SW 1271 (cell line): ENCODE measurements at places on chromosomes 4 and X.

DNA sequence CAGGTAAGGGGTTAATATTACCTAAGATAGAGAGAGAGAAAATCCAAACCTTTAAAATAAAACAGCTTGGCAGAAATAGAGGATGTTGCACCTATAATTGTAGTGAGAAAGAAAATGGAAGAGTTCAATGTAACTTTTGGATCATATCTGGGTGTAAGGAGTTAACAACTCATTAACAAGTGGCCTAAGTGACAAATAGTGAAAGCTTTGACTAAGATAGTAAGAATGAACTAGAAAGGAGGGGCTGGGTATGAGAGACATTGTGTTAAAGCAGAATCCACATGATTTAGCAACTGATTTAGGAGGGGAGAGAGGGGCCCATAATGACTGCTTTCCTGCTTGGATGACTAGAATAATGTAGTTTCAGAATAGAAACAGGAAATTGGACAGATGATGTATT, 761.0 kb downstream of the IL1RAPL1 start:
- DNase-seq: no peak

DNA sequence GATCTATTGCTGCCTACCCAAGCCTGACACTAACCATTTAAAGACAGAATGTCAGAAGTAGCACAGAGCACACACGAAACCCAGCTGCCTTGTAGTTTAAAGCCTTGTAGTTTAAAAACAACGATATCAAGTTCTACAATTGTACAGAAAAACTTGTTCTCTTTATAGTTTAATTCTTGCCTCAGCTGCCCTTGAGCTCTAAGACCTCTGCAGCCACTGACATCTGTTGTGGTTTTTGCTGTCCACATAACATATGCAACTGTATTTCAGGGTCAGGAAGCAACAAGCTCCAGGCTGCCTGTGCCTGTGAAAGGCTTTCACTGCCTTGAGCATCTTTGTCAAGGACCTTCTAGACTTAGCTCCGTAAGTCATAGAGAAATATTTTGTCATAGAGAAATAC, 227.2 kb downstream of the SPCS3 start:
- DNase-seq: no peak

- peak; percentile 10 for DNase-seq
These were observed 1028.4 kb upstream of the INTU start for GRCh38 chr4:126604268-126604867.

- no peak for DNase-seq
These were observed 372.9 kb downstream of the NKX6-1 start for GRCh38 chr4:84126061-84126787.

DNA sequence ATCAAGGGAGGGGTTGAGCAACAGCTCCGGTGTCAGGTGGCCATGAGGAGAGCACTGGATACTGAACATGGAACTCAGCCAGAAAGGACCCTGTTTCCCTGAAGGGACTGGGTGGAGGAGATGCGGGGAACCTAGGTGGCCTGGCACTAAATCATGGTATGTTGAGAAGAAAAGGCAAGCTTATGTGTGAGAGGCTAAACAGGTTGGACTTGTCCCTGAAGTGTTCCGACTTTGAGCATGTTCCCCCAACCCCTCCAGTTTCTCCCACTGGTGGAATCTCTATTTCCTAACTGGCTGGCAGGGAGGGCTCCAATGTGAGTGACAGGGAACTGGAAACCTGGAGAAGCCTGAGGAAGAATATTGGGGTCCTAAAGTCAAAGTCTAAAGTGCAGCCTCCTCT, 69.5 kb downstream of the PLAC1 start:
- no peak for DNase-seq

DNA sequence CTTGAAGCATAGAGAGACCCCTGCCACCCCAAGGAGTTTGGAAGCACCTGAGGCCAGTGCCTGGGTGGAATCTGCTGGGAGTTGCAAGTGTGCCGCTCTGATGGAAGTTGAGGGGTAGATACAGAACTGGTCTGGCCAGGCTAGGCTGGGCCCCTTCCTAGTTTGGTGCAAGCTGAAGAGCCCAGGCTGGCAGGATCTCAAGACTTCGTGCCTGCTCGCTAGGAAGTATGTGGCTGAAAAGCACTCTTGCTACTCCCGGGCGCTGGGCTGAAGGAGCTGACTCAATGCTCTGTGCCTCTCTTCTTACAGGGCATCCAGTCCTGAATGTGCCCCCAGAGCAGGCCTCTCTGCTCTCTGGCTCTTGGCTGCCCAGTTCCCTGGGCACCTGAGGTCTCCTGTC, 51.7 kb upstream of the PJA1 start:
- DNase-seq: no peak

DNA sequence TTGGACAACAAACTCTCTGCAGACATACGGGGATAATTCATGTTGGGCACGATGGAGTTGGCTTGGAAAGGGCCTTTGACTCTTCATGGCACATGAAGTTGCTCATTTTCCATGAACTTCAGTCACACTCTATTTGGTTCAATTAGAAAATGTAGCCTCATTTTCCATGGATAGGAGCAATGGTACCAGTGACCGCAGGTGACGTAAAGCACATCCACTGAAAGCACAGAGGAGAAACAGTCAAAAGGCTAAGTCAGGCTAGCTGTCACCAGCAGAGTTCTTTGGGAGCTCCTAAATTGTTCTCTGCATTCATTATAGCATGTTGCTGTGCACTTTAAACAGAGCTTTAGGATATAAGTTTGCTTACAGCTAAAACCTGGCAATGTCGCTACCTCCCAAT, 39.9 kb upstream of the MAP3K15 start:
- no peak for DNase-seq

DNA sequence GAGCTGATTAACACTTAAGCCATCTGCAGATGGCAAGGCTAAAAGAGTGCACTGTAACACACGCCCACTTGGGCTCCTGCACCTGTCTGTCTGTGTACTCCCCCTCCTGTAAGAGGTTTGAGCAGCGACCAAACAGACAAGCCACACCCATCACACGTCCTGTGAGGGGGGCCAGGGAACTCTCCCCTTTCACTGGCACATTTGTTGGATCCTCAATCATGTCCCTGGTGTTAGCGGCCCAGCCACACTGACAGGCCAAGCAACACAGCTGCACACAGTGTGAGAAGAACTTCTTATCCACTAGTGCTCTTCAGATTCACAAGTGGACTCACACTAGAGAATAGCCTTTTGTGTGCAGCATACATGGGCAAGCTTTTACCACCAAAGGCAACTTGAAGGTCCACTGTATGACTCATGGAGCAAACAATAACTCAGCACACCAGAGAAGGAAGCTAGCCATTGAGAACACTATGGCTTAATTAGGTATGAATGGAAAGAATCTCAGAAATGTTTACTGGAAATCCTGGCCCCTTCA, 29.1 kb upstream of the UTP14A start:
- DNase-seq: peak; percentile 1

GRCh38 chrX:149121206-149121920, 383.7 kb downstream of the IDS start:
- no peak for DNase-seq

- DNase-seq: no peak
These were observed 72.2 kb downstream of the RASGEF1B start for GRCh38 chr4:81399306-81400086.

GRCh38 chr4:144350706-144351105, 210.2 kb upstream of the GYPA start:
- DNase-seq: no peak

GRCh38 chrX:80174925-80175574, 160.5 kb downstream of the TBX22 start:
- DNase-seq: no peak

GRCh38 chr4:140195806-140196205, 41.8 kb upstream of the MAML3 start:
- DNase-seq: no peak

DNA sequence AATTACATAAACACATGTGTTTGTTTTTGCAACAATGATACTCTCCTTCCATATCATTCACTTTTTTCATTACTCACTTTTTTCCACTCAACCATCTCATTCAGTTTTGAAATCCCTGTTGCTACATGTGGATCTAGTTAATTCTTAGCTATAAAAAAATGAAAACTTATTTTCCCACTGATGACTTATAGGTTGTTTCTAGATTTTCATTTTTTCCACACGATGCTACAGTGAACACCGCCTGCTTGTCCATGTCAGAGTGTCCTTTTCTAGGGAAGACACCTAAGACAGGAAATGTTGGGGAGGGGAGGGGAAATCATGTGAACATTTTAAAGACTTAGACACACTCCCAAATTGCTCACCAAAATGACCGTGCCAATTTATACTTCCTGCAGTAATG, 70.2 kb downstream of the SUPT20HL2 start:
- no peak for DNase-seq

DNA sequence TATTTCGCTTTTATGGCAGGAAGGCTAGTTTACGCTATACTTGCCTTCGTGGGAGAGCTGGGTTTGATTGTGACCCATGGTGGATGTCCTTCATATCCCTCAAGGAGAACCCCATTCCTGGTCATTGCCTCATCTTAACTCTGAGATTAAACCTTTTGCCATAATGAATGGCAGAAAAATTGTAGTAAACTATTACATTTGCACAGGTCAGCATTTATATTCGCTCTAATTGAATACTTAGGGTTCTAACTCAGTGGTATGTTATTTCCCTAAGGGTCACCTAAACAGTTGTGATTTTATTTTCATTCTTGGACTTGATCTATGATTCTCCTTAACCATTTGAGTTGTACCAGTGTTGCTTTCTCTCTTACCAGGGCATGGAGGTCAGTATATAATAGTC, 13.4 kb downstream of the PDK3 start:
- DNase-seq: no peak

GRCh38 chrX:103716962-103717361, 6.3 kb downstream of the TMEM31 start:
- no peak for DNase-seq

DNA sequence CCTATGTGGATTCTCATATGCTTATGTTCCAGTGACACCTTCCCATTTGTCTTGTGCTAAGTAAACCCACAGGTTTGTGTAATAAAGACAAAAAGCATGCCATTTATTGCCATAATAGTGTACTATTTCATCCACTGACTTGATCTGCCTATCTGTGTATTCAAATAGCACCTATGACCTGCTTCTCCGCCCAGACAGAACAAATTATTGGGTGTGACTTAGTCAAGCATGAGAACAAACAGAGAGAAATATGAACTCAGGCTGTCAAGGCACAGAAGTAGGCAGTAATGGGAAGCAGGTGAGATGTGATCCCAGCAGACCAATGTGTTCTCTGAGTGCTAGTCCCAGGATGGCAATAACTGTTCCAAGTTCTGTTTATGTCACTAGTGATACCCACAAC, 25.4 kb downstream of the ELOVL6 start:
- DNase-seq: no peak

- DNase-seq: no peak
These were observed 24.9 kb downstream of the SH3BP2 start for GRCh38 chr4:2817701-2818350.

DNA sequence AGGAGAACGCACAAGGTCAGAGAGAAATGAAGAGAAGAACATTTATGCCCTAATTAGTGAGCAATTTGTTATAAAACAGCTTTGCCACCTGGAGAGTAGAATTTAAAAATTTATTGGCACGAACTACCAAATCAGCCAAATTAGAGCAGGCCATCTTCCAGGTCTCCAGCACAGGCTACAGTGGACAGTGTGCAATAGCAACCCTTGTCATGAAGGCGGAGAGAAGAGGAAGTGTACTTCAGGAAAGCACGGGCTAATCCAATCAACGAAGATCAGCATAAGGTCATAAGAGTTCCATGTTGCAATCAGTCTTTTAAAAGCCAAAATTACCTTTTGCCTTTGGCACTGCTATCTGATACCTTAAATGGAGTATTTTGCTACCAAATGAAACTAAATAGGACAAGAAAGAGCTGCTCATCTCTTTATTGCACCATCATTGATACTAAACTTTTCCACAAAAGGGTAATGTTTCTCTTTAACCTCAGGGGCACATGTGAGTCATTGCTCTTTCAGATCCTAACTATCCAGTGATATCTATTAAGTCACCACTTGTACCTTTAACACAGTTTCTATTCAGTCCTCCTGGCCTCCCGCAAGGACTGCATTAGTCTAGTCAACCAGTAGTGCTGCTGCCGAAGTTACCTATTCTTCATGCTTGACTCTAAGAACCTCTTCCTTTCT, 19.9 kb downstream of the ANK2 start:
- no peak for DNase-seq

DNA sequence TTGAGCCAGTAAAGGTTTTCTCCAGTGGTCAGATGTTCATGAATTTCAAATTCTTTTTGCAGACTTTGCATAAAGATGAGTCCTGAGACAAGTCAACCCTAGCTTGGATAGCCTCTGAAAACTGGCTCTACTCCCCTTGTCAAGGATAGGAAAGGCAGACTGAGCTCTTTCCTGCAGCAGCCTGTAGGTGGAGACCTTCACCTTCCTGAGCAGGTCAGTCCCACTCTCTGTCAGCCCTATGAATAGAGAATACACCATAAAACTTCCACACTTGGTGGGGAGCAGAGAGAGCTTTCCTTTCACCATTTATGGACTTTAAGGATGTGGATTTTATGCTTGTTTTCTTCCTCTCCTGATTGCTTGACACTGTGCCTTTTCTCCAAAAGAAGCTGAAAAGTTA, 41.9 kb downstream of the PCDH19 start:
- DNase-seq: no peak

DNA sequence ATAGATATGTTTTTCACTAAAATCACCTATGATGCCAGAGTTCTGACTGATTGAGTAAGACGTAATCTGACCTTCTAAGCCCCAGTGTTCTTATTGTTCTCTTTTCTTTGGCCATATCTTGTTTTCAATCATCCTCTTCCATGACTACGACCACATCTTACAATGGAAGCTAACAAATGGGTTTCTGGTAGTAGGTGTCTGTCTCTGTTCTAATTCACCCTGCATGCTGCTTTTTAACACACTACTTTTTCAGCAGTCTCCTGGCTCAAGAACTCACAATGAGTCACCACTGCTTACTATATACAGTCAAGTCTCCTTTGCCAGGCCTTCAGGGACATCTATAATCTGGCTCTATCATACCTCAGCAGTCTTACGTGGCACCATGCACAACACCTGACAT, 146.1 kb downstream of the NEXMIF start:
- DNase-seq: no peak

GRCh38 chrX:120504569-120504968, 35.5 kb upstream of the LAMP2 start:
- no peak for DNase-seq

GRCh38 chr4:72846280-72847111, 223.0 kb downstream of the COX18 start:
- no peak for DNase-seq

DNA sequence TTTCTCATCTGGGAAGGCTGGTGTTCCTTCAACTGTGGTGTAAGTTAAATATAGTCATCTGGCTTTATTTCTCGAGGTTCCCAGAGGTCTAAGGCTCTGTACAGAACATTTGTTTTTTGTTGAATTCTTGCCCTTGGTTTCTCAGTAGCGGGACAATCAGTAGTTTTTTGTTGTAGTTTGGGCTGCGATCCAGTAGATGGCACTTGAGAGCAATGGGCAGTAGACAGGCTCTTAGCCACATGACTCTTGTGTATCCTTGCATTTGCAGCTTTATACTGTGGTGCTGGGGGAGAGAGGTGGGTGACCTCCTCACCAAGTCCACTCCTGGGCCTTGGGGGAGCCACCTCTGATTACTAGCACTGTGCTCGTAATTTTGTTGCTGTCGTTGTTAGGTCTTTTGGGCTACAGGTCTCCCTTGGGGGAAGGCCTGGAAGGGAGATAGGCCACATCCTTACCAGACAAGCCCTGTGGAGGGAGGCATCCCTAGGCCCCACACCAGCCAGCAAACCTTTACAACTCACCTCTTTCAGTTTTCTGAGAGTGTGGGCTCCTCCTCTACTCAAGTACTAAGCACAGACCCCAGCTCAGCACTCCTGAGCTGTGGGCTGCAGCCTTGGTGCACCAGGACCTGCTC, 8.1 kb downstream of the ETDB start:
- no peak for DNase-seq
